Gastroesophageal sphincter (tissue), 4 donors: ENCODE measurements at places on chromosomes 7 and 10. TPM values are rescaled to one million over a fixed set of nuclear protein-coding genes. Genes with fewer than 3 reads are reported as not detected.

Gene CCL24
- total RNA-seq: 0.94 TPM

Gene SPDYE5
- total RNA-seq: not detected

GRCh38 chr10:51915031-51915542 is 215.7 kb upstream of the CSTF2T start:
- ATAC-seq: no peak

DNA sequence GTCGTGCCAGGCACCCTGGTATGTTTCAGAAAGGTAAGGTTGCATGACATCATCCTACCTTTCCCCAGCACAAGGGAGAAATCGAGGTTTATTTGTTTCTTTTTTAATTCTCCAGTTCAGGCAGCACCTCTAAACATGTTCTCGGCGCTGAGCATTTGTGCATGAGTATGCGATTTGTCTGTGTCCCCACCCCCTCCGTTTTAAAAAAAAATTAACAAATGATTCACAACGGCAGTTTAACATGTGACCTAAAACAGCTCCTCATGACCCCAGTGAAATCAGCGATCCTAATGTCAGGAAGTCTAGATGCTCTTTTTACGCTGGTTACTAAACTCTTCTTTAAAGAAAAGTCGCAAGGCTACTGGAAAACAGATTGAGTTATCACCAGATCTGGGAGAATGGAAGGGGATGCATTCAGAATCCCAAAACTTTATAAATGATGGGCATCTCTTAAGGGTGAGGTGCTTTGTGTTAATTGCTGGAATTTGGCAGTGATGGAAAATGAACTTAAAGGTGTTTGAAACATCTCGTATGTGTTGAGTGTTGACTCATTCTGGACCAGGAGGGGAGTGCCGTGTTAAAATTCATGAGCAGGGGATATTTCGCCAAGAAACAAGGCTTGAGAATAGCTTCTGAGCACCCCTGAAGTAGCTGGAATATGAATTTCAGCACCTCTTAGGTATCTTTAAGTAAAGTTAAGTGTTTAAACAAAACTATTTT is 106.8 kb upstream of the PDCD4 start:
- ATAC-seq: no peak

DNA sequence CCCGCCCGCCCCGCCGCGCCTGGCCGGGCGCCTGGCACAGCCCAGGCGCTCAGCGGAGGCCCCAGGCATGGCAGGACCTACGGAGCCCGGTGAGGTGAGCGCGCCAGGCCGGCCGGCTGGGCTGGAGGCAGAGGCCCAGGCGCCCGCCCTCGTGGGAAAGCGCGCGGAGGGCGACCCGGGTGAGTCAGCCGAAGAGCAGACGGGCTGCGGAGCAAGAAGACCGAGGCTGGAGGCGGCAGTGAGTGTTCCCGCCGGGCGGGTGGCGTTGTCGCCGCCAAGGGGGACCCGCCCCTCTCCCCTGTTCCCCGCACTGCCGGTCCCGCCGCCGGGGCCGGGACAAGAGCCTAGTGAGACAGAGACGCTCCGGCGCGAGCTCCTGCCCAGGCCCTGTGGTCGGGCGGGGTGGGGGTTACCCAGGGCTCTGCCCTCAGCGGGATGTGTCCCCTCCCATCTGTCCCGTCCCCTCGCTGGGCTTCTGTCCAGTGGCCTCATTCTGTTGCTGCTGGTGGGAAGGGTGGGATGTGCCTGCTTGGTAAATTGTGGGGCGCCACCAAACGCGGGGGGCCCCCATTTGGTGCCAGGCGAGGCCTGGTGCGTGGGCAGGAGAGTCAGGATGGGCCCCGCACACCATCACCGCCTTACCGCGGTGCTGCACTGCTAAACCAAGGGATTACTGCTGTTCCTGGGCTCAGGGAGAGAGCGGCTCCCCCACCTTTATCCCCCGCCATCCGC is 17.0 kb upstream of the NODAL start:
- ATAC-seq: peak; percentile 89

- ATAC-seq: peak; percentile 63
Observed at GRCh38 chr10:123559066-123559822, 106.9 kb upstream of the GPR26 start.

- no peak for ATAC-seq
Observed at GRCh38 chr7:127514499-127514898, 70.9 kb downstream of the GCC1 start.

GRCh38 chr10:91598211-91598977 is 34.5 kb downstream of the PPP1R3C start:
- ATAC-seq: peak; percentile 75

GRCh38 chr10:9285690-9286089 is 1231.2 kb downstream of the GATA3 start:
- ATAC-seq: no peak
